ENCODE measurements at places on chromosomes 6 and 20.

DNA sequence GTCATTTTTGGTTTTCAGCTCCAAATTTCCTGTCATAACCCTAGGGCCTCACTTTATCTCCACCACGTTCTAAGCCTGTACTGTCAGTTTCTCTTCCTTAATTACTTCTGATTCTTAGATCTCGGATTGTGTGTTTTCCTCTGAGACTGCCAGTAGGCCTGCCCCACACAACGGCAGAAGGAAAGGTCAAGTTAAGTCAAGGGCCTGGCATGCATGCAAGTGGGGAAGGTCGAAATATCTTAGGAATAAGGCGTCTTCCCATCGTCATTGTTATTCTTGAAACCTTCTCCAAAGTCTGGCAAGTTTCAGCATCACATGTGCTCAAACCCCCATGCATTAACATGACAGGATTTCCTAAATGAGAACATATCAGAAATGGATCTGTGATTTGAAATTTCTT lies 203.5 kb upstream of the TSHZ2 start:
- DNase-seq: no peak

GRCh38 chr6:44478158-44478557 lies 90.7 kb downstream of the CDC5L start:
- DNase-seq: no peak

- no peak for DNase-seq
Measured at GRCh38 chr6:149284904-149285303, 32.6 kb upstream of the TAB2 start.

DNA sequence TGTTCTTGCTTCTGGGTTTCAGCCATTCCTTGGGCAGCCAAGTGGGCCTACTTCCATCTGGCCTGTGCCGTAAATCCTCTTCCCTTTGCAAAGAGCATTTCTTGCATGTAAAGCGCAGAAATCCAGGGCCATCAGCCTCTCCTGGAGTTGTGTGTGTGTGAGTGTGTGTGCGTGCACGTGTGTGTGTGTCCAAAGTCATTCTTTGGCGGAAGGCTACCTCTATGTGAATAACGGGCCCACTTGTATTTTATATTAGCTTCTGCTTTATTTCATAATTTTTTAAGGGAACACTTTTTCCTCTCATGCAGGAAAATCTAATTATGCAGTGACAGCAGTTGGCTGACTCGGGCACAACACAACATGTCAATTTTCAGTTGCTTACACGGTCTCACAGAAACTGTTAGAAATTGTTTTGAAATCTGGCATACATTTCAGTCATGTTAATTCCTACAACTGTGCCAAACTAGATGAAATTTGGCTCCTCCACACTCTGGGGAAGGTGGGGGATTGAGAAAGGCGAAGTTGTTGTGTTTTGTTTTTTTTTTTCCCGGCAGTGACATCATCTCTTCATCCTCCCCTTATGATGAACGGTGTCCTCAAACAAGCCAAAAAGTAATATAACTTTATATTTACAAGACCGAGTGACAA lies 223.7 kb upstream of the TSHZ2 start:
- DNase-seq: no peak

- no peak for DNase-seq
Measured at GRCh38 chr20:55515832-55516231, 489.5 kb downstream of the CBLN4 start.

DNA sequence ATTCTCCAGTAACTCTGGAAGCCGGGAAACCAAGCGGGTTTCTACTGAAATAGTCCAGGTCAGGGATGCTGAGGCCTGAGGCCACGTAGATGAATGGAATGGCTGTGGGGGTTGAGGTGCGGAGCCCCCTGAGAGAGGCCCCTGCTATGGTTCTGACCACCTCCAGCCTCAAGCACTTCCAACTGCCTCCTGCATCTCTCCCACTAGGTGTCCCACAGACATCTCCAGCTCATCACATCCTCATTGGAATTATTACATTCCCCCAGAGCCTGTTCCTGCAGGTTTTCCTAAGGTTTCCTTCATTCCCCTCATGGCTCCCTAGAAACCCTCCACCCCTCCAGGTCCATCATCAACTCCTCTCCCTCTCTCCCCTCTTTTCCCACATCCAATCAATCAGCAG lies 48.7 kb downstream of the UNC5CL start:
- DNase-seq: no peak

- DNase-seq: no peak
Measured at GRCh38 chr6:77264970-77265369, 198.3 kb downstream of the HTR1B start.

DNA sequence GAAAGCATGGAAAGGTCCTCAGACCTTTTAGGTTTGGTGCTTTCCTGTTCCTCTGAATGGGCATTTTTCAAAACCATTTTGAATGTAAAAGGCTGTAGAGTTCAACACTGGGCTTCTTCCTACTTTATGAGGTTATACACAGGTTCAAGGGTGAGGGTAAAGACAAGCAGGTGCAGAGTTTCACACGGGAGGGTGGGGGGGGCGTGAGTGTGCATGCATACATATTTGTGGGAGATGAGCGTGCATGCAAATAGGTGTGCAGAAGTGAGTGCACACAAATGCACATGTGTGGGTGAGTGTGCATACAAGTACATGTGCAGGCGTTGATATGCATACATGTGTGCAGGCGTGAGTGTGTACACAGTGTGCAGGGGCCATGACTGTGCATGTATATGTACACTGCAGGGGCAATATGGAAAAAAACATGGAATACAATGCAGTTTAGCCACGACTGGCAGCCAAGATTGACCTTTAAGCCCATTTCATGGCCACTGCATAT lies 183.1 kb downstream of the GMPR start:
- DNase-seq: no peak

GRCh38 chr6:149924206-149924932 lies 1.4 kb upstream of the RAET1G start:
- DNase-seq: no peak

GRCh38 chr6:49550492-49551077 lies at the start of gene C6orf141:
Gene C6orf141, plus strand, starts transcription at chr6:49550668. Its CDS starts 125 bp downstream, at chr6:49550793.
- DNase-seq: no peak

DNA sequence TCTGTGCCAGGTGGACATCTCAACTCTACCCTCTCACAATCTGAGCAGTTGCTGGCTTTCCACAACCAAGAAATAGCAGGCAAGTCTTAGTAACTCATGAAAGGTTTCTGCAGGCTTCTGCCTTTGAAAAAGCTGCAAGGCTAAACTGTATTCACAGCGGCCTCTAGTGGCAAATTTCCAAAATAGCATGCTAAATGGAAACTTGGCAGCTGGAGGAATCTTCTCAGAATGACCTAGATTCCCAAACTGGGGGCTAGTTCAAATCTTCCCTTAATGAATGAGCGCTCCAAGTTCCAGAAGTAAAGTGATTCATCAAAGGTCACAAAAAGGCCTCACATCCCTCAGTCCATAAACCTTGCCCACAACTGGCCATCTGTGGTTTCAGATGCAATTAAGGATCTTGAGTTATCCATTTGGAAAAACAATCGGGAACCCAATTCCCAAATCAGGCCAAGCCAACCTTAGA lies 11.9 kb upstream of the CPNE5 start:
- no peak for DNase-seq

DNA sequence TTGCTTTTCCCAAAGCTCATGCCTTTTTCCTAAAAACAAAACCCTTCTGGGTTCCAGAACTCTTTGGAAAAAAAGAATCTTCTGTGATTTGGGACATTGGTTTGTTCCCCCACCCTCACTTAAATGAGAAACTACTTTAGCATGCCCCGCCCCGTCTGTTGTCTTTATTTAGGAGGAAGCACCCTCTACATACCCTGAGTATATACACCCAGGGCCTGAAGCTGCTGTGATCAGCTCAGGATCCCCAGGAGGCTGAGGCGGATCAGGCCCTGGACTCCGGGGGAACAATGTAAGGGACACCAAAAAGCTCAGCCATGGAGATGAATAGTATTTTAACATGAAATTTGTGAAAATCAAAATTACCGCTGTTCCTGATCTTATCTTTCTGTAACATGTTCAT lies 1.4 kb downstream of the BCAS1 start:
- DNase-seq: no peak

- DNase-seq: no peak
Measured at GRCh38 chr6:30163090-30163917, at the start of gene TRIM15. Gene TRIM15, plus strand, starts transcription at chr6:30163546. Its CDS starts 139 bp downstream, at chr6:30163685.

DNA sequence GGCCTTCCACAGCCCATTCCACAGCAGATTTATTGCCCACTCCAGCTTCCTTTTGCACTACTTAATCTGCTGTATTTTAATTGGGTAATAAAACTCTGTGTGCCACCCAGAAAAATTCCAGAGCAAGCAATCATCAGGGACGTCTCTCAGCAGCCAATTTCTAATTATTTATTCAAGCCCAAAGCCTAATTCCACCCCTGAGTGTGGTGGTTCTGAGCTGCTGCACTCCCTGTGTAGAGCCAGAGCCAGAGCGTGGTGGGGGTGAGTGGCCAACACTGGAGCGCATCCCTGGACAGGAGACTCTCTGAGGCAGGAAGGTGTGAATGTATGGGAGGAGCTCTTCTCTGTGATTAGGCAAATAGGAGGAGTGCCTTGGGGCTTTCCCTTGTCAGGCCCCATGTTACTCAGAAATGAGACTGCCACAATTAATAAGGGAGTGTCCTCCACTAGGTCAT lies 66.1 kb downstream of the CD24 start:
- DNase-seq: no peak

GRCh38 chr6:23559587-23560343 lies 566.2 kb upstream of the NRSN1 start:
- DNase-seq: no peak

- DNase-seq: no peak
Measured at GRCh38 chr6:16391451-16391912, 153.1 kb downstream of the GMPR start.

DNA sequence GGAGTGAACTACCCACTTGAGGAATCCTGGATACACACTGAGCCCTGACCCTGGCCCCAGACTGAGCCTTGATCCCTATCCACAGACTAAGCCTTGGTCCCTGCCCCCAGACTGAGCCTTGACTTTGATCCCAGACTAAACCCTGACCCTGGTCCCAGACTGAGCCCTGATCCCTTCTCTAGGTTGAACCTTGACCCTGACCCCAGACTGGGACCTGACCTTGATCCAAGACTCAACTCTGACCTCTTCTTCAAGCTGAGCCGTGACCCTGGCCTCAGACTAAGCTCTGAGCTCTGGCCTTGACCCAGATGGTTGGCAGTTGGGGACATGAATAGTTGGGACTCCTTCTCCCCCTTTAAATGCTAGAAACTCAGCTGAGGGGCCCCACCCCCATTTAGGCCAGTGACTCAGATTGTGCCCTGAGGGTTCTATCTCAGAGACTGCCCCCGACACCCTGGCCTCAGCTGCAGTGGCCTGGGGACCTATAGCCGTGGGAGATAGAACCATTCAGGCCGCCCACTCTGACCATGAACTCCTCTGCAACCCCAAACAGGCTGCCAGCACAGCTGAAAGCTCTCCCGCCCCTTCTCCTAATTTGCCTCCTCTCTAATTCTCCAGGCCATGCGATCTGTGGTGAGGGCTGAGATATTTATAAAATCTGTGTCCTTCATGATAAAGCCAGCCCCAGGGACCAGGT lies 84.7 kb downstream of the DLGAP4 start:
- DNase-seq: no peak

- DNase-seq: no peak
Measured at GRCh38 chr6:153405931-153406330, 274.8 kb upstream of the RGS17 start.

GRCh38 chr6:169824848-169825557 lies 73.6 kb downstream of the ERMARD start:
- DNase-seq: no peak

- no peak for DNase-seq
Measured at GRCh38 chr6:92892626-92893170, 526.7 kb downstream of the EPHA7 start.

DNA sequence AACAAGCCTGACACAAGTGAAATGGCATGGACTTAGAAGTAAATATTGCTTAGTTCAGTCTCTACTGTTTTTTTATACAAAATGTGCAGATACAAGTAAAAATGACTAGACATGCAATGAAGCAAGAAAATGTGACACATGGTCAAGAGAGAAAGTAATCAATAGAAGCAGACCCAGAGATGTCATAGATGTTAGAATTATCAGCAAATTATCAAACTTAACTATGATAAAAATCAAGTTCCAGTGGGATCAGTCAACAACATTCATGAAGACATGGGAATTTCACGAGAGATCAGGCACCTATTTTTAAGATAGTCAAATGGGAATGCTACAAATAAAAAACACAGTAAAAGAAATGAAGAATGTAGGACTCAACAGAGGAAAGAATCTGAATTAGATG lies 267.0 kb downstream of the SLC35F1 start:
- no peak for DNase-seq

DNA sequence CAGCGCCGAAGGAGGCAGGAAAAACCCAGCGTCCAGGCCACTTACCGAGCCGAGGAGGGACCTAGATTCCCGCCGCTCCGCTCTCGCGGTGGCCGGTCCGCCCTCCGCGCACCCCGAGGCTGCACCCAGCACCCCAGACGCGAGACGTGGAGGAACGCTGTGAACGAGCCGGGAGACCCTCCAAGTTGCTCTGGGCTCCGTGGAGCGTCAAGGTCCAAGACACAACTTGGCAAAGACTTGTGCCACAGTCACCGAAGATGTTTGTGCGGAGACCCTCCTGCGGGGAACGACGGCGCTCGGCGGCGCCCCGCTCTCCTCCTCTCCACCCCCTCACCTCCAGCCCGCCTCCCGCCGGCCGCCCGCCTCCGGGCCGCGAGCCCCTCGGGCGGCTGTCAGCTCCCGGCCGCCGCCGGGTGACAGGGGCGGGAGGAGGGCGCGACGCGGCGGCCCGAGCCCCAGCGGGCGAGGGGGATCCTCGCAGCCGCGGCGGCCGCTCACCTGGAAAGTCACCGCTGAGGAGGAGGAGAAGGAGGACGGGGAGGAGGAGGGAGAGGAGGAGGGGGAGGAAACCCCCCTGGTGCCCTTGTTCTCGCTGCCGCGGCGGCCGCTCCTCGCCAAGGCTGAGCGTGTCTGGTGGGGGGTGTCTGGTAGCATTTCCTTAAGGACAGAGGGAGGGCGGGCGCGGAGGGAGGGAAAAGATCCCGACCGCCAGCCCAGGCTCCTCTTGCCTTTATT lies 637 bp upstream of the HIVEP2 start:
- DNase-seq: peak; percentile 41

DNA sequence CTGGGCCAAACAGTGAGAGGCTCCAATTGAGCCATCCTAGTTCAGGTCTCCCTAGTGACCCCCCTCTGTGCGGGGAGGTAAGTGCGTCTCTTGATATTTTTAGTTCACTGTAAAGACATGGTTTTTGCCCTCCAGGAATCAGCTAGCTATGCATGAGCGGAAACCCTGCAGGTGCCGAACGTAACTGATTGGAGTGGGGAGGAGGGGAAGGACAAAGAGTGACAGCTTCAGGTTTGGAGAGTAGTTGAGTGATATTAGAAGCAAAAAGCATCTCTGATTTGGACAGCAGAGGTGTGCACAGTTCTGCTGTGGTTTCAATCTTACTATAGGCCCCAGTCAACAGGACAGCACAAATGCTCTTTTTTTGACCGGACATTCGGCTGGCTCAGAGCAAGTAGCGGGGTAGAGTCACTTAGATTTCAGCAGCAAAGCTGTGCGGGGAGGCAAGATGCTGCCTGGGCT lies 31.8 kb downstream of the TBC1D7 start:
- no peak for DNase-seq

GRCh38 chr6:36069573-36069972 lies 42.0 kb downstream of the MAPK14 start:
- DNase-seq: no peak
